ENCODE measurements at places on chromosomes 11 and 22. TPM values are rescaled to one million over a fixed set of nuclear protein-coding genes. Genes with fewer than 3 reads are reported as not detected.

RBFOX2 gene
- polyA plus RNA-seq, result 0.01 TPM

TTC17 gene
- polyA plus RNA-seq, result 66.0 TPM

OR10D3 gene
- polyA plus RNA-seq, result not detected

CALCA gene
- polyA plus RNA-seq, result not detected

GPR83 gene
- polyA plus RNA-seq, result 0.28 TPM

PGA5 gene
- not detected for polyA plus RNA-seq

LARGE2 gene
- polyA plus RNA-seq, result 264 TPM

RASSF10 gene
- not detected for polyA plus RNA-seq

KCTD21 gene
- 4.3 TPM for polyA plus RNA-seq

C22orf31 gene
- not detected for polyA plus RNA-seq

HEPHL1 gene
- not detected for polyA plus RNA-seq

KCNJ1 gene
- polyA plus RNA-seq, result not detected

DEUP1 gene
- polyA plus RNA-seq, result not detected

SLC5A12 gene
- not detected for polyA plus RNA-seq

HORMAD2 gene
- polyA plus RNA-seq, result not detected
